ENCODE measurements at places on chromosomes 3 and 15. TPM values are rescaled to one million over a fixed set of nuclear protein-coding genes. Genes with fewer than 3 reads are reported as not detected.
A peak's percentile ranks its signal among the peaks of the same experiment; 100 is the strongest.

DNA sequence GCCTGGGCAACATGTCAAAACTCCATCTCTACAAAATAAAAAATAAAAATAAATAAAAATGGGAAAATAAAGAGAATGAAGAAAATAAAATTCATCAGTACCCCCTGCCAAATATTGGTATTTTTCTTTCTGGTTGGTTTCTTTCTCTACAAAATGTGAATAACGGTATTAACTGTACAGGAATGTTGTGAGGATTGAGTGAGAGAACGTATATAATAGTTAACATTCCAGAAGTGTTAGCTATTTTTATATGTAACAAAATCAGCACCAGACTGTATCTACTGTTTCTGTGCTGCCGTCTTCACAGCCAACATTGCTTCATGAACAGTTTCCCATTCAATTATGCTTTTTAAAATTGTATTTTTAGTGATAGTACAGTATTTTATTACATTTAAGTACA lies 25.5 kb upstream of the RNU6-1 start:
- peak overlapping the region; percentile 39 for H3K4me3 ChIP-seq
- peak overlapping the region; percentile 92 for H3K27ac ChIP-seq
- H3K36me3 ChIP-seq: no peaks in the 10 kb centered on the region

GRCh38 chr3:134239538-134239937 lies 11.1 kb downstream of the RYK start:
- no peaks in the 10 kb centered on the region for H3K27me3 ChIP-seq
- peaks cover 79% of the 10 kb centered on the region for H3K4me1 ChIP-seq
- no peak for DNase-seq
- H3K4me3 ChIP-seq: no peak overlapping the region

DNA sequence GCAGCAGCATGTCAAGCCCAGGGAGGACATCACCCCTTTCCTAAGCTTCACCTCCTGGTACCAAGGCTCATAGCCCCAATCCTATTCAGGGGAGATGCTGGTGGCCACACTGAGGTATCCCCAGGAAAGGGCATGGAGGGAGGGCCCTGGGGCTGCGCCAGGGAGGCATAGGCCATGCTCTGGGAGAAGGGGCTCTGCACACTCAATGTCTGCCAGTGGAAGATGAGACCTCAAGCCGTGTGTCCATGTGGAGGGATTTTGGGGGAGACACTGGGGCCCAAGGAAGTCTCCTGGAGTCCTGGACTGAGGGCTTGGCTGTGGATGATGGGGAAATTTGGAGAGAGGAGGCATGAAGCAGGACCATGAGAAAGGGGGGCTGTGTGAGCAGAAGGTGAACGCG lies 21.2 kb upstream of the PRR23E start:
- H3K4me3 ChIP-seq: no peak overlapping the region
- peaks cover 9% of the 10 kb centered on the region for H3K4me1 ChIP-seq
- no peaks in the 10 kb centered on the region for H3K36me3 ChIP-seq
- no peak overlapping the region for H3K27ac ChIP-seq
- H3K27me3 ChIP-seq: peaks cover 25% of the 10 kb centered on the region

DNA sequence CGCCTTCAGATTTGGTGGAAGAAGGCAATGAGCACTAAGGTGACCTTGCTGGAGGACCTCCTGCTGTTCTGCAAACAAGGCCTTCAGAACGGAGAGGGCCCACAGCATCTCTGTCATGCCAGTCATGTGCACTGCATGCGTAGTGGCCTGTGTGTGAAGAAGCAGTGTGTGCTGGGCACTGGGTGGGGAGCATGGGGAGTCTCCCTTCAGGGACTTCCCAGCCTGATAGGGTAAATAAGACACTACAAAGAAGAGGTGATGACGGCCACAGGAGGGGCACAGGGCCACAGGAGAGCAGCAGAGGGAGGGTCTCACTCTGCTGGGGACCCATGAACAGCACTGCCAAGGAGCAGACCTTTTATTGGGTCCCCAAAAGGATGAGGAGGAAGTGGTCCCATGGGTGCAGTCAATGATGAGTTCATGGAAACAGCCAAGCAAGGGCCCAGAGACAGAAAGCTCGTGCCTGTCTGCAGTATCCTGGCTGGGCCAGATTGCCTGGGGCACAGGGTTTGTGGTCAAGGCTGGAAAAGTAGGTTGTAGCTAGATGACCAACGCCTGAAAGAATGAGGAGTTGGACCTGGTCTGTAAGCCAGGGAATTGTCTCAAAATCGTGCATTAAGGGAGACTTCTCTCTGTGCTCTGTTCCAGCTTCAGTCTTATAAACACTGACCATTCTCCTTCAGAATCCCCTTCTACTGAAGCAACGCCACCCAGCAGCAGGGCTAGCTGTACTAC lies 67.8 kb upstream of the SEC61A1 start:
- DNase-seq: no peak
- peaks cover 4% of the 10 kb centered on the region for H3K4me1 ChIP-seq
- H3K36me3 ChIP-seq: no peaks in the 10 kb centered on the region
- no peak overlapping the region for H3K4me3 ChIP-seq

- no peaks in the 10 kb centered on the region for H3K4me1 ChIP-seq
- H3K36me3 ChIP-seq: no peaks in the 10 kb centered on the region
- no peak overlapping the region for H3K27ac ChIP-seq
Observed at GRCh38 chr3:98115717-98116116, 14.8 kb upstream of the OR5H1 start.

- peaks cover 26% of the 10 kb centered on the region for H3K4me1 ChIP-seq
- peak; percentile 72 for DNase-seq
- no peaks in the 10 kb centered on the region for H3K27me3 ChIP-seq
- H3K27ac ChIP-seq: no peak overlapping the region
- no peak overlapping the region for H3K4me3 ChIP-seq
Observed at GRCh38 chr15:77904436-77904821, 173.1 kb downstream of the TBC1D2B start.

DNA sequence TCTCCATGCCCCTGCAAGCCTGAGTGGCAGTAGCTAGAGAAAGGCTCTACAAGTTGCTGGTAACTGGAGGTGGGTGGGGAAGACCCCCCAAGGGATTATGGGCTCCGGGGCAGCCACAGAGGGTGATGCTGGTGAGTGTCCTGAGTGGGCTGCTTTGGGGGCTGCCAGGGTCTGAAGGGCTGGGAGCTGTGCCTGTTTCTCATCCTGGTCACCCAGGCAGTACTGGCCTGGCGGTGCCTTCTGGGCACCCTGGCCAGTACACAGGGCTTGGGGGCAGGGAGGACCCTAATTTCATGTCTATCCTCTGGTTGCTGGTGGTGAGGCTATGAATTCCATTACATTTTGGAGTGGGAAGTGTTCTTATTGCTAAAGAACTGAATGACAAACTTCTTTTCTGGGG lies 46.1 kb upstream of the GATM start:
- H3K27ac ChIP-seq: no peak overlapping the region
- peaks cover 7% of the 10 kb centered on the region for H3K36me3 ChIP-seq
- H3K4me3 ChIP-seq: no peak overlapping the region

DNA sequence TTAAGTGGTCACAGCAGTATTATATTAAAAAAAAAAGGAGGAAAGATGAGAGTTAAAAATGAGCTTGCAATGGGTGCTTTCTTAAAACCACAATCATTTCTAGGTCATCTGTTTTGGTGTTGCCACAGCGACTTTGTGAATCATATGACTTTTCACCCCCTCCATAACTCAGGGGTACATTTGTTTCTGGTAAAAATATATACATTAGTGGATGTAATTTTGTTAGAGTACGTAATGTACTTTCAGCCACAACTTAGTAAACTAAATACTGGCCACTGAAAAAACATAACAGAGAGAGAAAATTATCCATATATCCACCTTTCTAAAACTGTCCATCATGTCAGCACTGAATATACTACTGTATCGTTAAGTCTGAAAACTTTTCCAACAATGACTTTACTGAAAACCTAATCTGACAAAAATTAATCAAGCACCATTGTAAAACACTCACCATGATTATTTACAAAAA lies 3.4 kb downstream of the ANKRD28 start:
- H3K27ac ChIP-seq: peak overlapping the region; percentile 98
- DNase-seq: no peak
- peaks cover 30% of the 10 kb centered on the region for H3K36me3 ChIP-seq
- peak overlapping the region; percentile 76 for H3K4me3 ChIP-seq
- no peaks in the 10 kb centered on the region for H3K27me3 ChIP-seq

DNA sequence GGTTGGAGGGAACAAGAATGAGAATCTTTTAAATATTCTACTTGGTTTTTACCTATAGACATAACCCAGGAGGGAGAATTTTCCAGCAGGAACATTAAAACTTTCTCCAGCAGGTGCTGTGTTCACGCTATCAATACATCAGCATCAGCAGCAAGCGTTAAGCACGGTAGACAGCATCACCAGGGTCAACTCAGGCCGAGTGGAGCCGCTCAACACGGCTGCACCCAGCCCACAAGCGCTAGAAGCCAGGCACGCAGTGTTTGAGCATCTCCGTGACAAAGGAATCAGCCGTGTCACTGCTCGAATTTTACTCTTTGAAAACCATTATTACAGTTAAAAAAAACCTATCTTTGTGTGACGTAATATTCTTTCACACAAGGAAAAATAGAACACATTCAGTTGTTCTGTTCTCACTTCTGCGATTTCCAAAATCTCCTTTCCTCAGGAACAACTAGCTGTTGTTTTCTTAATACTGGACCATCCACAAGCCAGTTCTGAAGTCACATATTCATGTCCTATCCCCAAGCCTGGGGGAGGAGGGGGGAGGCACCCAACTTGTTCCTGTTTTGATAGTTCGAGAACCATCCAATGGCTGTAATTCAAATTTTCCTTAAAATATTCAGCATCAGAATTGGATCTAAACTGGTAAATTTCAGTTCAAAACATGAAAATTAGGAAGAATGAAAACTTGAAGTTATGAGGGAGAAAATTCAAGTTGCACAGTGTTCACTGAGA lies 77.9 kb downstream of the ADAMTS17 start:
- H3K27me3 ChIP-seq: peaks cover 5% of the 10 kb centered on the region
- no peaks in the 10 kb centered on the region for H3K36me3 ChIP-seq
- no peak overlapping the region for H3K4me3 ChIP-seq
- DNase-seq: no peak
- no peak overlapping the region for H3K27ac ChIP-seq

- no peak overlapping the region for H3K4me3 ChIP-seq
- H3K4me1 ChIP-seq: peaks cover 10% of the 10 kb centered on the region
- H3K27me3 ChIP-seq: no peaks in the 10 kb centered on the region
- no peak overlapping the region for H3K27ac ChIP-seq
- no peak for DNase-seq
Observed at GRCh38 chr3:108022256-108023150, 68.3 kb downstream of the CD47 start.

GRCh38 chr3:74167926-74168325 lies 446.5 kb downstream of the CNTN3 start:
- H3K4me1 ChIP-seq: no peaks in the 10 kb centered on the region
- H3K4me3 ChIP-seq: no peak overlapping the region
- DNase-seq: no peak

DNA sequence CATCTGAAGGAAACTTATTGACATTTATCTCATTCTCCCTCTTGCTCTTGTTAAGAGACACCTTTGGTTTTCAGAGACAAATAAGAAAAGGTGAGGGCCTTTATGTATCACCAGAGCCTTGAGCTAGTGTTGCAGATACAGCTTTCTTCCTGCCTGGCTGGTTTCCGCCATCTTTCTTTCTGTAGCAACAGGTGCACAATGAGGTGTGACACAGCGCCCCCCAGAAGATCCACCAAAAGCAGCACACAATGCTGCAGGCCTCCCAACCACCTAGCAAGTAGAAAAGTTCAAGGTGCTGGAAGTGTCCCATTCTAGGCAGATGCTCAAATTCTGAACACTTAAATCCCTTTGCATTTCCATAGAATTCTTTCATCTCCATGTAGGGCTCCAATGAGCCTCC lies 106.6 kb downstream of the FOXP1 start:
- peaks cover 5% of the 10 kb centered on the region for H3K36me3 ChIP-seq
- no peaks in the 10 kb centered on the region for H3K27me3 ChIP-seq
- no peak for DNase-seq
- H3K4me3 ChIP-seq: no peak overlapping the region

DNA sequence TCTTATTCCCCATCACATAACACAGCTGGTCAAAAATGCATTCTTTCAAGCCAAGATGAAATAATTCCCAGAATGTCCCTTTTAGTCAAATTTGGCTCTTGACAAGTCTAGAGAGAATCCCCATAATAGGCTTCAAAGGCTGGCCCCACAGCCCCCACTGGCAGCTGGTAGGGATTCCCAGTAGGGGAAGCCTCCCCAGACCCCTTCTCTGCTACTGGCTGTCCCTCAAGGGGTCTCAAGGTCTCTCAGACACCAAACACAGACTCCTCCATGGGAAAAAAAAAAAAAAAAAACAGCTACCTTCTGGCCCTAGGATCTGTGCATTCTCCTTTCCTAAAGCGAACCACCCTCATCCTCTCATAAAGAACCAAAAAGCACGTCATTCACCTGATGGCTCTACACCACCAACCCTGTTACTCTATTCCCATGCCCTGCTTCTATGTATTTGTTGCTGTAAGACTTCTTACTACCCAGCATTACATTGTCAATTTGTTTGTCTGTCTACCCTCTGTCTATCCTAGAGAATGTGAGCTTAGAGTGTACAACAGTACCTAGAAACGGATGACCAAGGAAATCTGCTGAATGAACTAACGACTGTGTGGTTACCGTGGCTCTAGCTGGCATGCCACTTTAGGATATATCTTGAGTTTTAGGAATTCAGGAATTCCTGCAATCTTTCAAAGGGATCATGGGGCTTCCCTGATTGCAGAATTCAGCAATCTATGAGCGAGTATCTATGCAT lies 164.1 kb upstream of the NSMCE3 start:
- H3K36me3 ChIP-seq: no peaks in the 10 kb centered on the region
- H3K27me3 ChIP-seq: peaks cover 6% of the 10 kb centered on the region
- DNase-seq: no peak
- no peak overlapping the region for H3K27ac ChIP-seq
- H3K4me3 ChIP-seq: no peak overlapping the region
- H3K4me1 ChIP-seq: no peaks in the 10 kb centered on the region

GRCh38 chr15:91970142-91970541 lies 116.6 kb downstream of the SLCO3A1 start:
- H3K4me1 ChIP-seq: peaks cover 9% of the 10 kb centered on the region
- H3K36me3 ChIP-seq: no peaks in the 10 kb centered on the region
- H3K27me3 ChIP-seq: peaks cover 6% of the 10 kb centered on the region
- H3K27ac ChIP-seq: no peak overlapping the region
- no peak for DNase-seq

DNA sequence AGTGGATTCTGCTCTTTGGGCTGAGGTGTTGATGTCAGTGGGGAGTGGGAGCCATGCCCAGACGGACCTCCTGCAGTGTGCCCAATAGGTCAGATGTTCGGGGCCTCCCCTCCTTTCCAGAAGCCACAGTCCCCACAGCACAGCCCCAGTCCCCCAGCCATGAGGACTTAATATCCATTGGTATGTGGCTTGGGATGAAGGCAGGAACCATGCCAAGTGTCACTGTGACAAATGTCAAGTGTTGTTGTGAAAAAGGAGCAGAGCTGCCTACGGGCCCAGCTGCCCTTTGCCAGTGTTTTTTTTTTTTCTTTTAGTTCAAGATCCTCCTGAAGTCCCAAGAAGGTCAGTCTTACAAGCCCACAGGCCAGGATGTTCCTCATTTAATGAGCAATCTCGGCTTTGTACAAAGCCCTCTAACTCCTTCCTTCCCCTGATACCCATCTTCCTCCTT lies 12.2 kb downstream of the SEMA3G start:
- no peak overlapping the region for H3K27ac ChIP-seq
- H3K4me1 ChIP-seq: no peaks in the 10 kb centered on the region
- H3K36me3 ChIP-seq: no peaks in the 10 kb centered on the region
- no peak for DNase-seq

Gene FBXL2
- 22.2 TPM for total RNA-seq

Gene PIK3R4
- 17.7 TPM for total RNA-seq

Gene CAPN3
- total RNA-seq: 3.3 TPM

Gene GLCE
- 19.0 TPM for total RNA-seq

Gene THPO
- not detected for total RNA-seq

Gene ZNF620
- total RNA-seq: 1.1 TPM

Gene TMC3
- not detected for total RNA-seq
